ENCODE measurements at places on chromosomes 2 and 18.
A peak's percentile ranks its signal among the peaks of the same experiment; 100 is the strongest.

DNA sequence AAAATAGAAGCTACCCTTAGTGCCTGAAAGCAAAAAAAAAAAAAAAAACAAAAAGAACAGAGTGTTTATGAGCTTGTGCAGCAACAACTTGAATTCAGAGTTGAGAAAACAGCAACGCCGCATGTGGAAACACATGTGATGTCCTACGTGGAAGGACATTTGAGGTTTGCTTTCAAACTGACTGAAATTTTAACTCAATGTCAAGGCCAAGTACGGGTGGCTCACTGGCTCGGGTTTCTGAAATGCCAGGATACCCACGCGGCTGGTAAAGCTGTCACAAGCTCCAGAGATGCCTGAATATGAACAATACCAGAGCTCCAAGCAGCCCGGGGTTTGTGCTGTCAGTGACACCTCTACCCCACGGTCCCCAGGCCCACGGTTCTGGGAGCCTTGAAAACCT is 72.2 kb upstream of the THOC1 start:
- no peak for DNase-seq

DNA sequence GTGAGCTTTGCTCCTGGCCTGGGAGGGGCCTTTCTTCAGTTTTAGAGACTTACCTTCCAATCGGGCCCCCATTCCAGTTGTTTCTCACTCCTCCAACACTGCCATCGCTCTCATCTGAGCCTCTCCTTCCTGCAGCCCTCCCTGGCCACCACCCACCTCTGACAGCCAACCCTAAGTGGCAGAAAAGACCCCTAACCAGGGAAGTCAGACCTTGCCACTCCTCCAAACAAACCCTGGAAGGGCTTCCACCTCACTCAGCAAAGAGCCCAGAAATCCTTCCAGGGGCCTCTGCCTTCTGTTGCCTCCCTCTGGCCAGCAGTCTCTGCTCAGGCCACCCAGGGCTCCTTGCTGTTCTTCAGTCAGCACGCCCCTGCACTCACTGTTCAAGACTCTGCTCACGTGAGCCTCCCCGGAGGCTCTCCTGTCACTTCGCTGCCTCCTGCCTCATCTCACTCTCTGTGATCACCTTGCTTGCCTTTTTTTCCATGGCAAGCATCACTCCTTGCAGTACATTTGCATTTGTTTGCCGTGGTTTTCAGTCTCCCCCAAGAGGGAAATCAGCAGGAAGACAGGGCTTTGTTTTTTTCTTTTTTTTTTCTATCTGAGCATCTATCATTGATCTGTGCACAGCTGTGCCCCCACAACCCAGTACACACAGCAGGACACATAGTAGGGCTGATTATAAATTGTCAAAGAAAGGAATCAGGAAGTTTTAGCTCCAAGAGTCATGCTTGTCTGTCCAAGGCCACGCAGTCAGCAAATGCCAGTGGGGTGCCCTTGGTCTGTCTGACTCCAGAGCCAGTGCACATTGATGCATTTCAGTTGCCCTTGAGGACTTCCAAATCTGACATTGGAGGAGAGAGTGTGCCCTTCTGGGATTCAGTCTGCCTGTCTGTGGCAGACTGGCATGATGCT is 83.9 kb downstream of the INHBB start:
- DNase-seq, result no peak

DNA sequence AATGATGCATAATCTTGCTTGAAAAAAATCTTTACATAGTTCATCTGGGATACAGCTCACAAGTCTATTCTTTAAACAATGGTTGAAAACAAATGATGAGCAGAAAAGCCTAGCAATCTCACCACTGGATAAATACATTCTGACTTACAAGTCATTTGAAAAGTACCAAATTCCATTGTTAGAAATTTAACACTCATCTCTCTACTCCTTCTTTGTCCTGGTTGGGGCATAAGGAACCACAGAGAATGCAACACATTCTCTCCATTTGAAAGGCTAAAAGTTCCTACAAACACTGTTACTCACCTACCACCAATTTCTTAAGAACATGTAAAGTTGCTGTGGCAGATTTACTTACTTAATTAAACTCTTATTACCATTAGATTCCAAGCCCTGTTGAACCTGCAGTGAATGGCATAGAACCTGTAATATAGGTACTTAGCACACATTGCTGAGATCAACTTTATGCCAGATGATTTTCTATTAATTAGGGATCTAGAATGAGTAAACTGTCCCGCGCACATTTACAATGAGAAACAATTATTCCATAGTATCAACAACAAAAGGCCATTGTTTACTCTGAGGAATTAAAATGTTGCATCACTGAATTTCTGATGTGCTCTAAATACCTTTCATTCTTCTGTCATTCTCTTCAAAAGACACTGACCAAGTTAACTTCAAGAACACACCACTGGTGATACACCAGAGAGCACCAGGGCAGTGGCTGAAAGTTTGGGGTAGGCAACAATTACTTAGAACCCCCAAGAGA is 69.6 kb downstream of the CABYR start:
- DNase-seq, result no peak

GRCh38 chr18:23228102-23229061 is 93.1 kb downstream of the CABLES1 start:
- DNase-seq, result peak; percentile 54

GRCh38 chr2:79850912-79851311 is 338.1 kb downstream of the CTNNA2 start:
- DNase-seq, result no peak

DNA sequence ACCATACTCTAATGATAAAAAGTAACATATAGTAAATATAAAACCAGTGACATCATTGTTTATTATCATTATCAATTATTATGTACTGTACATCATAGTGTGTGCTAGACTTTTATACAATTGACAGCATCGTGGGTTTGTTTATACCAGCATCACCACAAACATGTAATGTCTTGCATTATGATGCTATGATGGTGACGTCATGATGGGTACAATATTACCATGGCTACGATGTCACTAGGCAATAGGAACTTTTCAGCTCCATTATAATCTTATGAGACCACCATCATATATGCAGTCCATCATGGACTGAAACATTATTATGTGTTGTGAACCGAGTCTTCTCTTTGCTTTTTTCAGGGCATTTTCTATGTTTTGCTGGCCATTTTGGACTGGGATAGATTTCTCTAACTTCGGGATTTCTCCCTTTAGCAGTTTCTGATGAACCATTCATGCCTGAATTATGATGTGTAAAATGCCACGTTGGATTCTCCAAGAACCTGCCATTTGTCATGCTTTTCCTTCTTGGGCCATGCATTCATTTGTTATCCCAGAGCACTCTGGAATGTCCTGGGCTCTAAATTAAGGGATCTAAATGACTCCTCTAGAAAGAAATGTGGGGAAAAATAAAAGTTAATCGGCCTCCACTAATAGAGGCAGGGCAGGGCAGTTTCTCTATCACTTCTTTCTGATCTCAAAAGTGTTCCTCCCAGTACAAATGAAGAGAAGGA is 325.6 kb upstream of the TNP1 start:
- no peak for DNase-seq

DNA sequence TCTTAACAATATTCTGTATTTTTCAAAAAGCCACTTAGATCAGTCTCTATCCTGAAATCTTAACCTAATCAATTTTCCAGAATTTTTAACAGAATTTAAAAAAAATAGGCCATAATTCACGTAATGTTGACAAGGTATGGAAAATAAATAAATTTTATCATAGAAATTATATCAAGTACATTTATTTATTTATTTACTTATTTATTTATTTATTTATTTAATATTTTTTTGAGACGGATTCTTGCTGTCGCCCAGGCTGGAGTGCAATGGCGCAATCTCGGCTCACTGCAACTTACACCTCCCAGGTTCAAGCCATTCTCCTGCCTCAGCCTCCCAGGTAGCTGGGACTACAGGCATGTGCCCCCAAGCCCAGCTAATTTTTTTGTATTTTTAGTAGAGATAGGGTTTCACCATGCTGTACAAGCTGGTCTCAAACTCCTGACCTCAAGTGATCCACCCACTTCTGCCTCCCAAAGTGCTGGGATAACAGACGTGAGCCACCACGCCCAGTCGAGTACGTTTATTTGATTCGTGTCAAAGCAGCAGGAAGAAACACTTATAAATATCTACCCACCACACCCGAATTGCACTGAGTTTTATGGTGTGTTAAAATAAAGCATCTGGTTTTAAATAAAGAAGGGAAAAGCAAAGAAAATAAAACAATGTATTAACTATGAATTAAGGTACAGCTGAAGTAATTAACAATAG is 60.1 kb downstream of the DSC3 start:
- no peak for DNase-seq

DNA sequence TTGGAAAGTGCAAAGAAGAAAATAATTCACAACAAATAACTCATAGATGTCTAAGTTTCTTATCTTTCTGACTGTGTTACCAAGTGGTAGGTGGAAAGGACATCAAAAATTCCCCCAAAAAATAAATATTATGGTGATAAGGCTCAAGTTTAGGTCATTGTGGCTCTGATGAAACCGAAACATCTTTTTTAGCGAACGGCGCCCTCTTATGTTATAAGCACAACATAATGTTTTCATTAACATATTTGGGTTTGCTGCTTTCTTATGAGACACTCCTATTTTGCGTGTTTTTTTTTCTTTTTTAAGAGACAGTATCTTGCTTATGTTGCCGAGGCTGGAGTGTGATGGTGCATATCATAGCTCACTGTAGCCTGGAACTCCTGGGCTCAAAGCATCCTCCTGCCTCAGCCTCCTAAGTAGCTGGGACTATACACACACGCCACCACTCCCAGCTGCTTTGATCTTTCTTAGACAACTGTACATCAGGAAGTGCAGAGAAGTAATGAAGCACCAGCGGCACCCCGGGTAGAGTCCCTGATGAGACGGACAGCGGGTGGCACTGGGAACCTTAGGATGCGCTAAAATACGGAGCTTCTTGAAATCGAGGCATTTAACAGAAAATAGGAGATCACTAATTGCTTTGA is 38.5 kb upstream of the SLC35G4 start:
- peak; percentile 29 for DNase-seq

- DNase-seq, result peak; percentile 82
These were observed 59.3 kb downstream of the EMILIN2 start for GRCh38 chr18:2905854-2906703.

DNA sequence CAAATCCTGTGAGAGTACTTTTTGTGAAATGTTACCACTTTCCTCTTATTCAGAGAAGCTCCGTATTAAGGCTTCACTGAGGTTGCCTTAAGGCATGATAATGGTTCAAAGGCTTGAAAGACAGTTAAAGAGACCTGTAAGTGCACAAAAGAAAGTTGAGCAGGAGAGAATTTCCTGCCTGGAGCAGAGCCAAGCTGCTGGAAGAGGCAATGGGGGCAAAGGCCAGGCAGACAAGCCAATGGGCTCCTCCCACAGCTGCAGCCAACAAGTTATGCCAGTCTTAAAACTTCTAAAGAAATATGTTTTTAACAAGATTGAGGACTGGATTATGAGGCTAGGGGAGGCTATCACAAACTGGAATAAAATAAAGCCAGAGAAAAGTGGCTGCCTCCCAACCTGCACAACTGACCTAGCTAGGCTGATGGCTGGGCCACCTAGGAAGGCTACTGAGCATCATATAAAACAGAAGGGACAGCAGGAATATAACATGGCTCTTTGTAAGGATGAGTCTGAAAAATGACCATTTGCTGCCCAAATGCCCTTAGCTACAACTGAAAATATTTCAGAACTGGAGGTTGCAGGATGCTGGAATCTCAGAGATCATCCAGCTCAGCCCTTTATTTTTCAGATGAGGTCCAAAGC is 2.1 kb downstream of the IL1B start:
- DNase-seq, result no peak

DNA sequence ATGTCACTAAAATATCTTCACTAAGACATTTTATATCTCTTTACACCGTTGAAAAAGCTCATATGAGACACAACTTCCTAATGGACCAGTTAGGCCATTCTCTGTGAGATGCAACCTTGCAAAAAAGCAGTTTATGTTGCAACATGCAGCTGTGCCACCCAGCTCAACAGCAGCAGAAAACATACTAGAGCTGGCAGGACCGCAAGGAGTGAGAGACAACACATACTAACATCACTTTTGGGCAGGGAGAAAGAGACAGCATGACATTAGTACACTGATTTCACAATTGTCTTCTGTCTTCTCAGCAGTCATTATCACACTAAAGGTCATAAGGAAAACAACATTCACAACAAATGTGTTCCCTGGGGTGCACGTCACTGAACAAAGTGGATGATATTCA is 122.9 kb downstream of the EPB41L3 start:
- no peak for DNase-seq

DNA sequence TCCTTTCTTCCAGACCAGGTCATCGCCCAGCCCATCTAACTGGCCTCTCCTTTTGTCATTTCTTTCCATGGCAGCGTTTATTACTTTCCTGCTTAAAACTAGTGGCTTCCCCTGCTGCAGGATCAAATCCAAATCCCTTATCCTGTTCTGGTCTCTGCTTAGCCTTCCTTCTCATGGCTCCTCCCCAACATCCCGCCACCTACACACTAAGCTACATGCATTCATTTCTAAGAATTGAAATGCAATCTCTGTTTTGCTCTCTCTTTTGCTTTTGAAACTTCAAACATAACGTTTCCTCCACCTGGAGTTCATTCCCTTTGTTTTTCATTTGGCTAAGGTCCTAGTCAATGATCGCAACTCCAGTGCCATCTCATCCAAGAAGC is 18.0 kb upstream of the DPP4 start:
- no peak for DNase-seq

DNA sequence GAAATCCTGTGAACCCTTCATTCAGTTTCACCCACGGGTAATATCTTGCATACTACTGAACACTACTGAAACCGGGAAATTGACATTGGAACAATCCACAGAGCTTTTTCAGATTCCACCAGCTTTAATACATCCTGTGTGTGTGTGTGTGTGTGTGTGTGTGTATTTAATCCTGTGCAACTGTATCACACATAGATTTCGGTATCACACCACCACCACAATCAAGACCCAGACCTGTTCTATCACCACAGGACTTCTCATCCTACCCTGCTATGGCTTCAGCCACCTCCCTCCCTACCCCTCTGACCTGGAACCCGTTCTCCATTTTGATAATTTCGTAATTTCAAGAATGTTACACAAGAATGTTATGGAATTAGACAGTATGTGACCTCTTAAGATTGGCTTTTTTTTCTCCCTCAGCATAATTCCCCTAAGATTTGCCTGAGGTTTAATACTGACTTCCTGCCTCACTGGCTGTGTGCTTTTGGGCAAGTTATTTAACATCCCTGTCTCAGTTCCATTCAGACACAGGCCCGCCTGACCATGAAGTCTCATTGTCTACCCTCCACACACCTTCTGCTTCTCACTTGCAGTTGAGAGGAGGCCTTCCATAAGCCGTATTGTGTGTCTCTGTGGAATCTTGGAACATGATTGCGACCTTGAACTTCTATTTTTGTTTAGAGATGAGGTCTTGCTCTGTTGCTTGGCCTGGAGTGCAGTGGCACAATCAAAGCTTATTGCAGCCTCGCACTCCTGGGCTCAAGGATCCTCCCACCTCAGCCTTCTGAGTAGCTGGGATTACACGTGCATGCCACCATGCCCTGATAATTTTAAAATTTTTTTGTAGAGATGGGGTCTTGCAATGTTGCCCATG is 14.4 kb upstream of the TMEM131 start:
- peak; percentile 69 for DNase-seq

- no peak for DNase-seq
These were observed 14.6 kb downstream of the STRADB start for GRCh38 chr2:201466050-201466675.

GRCh38 chr2:151408788-151409600 is 708 bp upstream of the RIF1 start:
- DNase-seq, result no peak

- DNase-seq, result no peak
These were observed 390.4 kb downstream of the TSN start for GRCh38 chr2:122145856-122146255.

All from NB4 (cell line).